Brain (organoid and tissue), 16 donors: ENCODE measurements at places on chromosomes 6 and 20.
A peak's percentile ranks its signal among the peaks of the same experiment; 100 is the strongest.

DNA sequence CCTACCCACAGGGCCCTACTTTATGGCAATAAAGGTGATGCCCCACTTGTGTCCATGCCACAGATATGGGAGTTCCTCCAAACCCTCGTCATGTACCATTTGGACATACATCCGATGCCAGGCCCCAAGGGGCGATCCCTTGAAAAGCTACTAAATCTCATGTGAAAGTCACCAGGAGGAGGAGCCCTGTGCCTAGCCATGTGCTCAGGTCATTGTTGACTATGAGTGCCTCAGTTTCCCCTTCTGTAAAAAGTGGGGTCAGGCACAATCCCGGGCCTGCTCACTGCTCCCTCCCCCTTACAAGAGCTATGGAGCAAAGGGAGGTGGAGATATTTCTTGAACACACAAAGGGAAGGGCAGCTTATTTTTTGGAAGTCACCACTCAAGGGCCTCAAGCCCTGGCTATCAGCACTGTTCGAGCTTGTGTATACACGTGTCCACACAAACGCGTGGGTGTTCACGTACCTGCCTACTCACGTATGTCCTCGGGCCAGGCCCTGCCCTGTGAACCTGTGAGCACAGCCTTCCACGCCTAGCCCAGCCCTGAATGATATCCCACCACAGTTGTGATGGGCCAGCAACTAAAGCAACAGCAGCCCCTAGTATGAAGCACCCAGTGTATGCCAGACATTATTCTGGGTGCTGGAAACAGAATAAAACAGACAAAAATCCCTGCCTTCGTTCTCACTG lies 1.9 kb downstream of the ACTL10 start:
- no peak for DNase-seq

DNA sequence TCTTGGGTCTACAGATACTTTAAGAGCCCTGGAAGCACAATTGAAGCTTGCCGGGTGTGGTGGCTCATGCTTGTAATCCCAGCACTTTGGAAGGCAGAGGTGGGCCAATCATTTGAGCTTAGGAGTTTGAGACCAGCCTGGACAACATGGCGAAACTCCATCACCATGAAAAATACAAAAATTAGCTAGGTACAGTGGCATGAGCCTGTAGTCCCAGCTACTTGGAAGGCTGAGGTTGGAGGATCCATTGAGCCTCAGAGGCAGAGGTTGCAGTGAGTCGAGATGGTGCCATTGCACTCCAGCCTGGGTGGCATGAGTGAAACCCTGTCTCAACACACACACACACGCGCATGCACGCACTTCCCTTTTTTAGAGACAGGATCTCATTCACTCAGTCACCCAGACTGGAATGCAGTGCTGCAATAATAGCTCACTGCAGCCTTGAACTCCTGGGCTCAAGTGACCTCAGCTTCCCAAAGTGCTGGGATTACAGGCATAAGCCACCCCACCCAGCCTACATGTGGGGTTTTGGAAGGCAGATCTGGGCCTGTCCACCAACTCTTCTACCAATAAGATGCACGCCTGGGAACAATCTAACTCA lies 182.5 kb upstream of the JARID2 start:
- DNase-seq: no peak

DNA sequence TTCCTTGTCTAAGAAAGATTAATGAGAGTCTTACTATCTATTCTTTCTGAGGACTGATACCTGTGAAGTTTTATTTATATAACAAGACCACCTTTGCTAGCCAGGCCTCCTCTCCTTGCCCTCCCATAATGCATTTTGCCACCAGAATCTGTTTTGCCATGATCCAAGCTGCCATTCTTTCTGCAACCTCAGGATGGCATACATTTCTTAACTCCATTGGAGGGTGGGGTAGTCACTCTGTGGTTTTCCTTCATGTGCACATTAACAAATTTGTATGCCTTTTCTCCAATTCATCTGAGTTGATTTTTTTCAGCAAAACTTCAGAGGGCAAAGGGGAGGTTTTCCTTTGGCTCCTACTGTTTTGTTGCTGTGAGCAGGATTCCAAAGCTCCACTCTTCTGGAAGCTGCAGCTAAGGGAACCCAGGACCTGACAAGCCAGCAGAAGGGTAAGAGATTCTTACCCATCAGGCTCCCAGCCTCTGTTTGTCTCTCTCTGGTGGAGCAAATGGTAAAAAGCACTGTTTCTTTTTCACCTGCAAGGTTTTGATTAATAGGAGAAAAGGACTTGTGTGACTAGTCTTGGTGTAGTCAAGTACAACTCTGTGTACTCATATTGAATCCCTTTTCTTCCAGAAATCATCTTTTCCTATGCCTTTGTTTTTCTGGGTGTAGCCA lies 26.2 kb upstream of the ENPP4 start:
- no peak for DNase-seq

GRCh38 chr6:113894712-113895674 lies 37.8 kb downstream of the MARCKS start:
- DNase-seq: no peak

GRCh38 chr20:32387252-32387651 lies 29.1 kb downstream of the ASXL1 start:
- no peak for DNase-seq

DNA sequence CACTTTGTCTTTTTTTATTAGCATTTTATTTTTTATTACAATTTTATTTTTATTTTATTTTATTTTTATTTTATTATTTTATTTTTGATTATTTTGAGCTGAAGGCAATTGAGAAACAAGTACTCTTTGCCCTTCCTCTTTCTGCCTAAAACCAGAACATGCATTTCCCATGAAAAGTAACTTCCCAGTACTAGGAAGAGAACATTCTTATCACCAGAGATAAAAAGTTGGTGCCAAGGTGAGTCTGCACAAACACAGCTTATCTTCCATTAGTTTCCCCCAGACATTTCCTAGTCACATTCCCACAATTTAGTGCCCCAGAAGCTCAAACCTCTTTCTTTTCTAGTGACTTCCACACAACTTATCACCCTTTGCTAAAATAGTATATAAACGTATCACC lies 84.8 kb downstream of the CD24 start:
- no peak for DNase-seq

GRCh38 chr20:51404297-51405060 lies 138.0 kb downstream of the NFATC2 start:
- DNase-seq: no peak

- DNase-seq: no peak
Measured at GRCh38 chr6:141700819-141701218, 431.9 kb upstream of the GJE1 start.

GRCh38 chr6:143901885-143902750 lies 37.8 kb downstream of the ZC2HC1B start:
- DNase-seq: peak; percentile 42

- no peak for DNase-seq
Measured at GRCh38 chr6:132131758-132132157, 180.6 kb upstream of the CCN2 start.

DNA sequence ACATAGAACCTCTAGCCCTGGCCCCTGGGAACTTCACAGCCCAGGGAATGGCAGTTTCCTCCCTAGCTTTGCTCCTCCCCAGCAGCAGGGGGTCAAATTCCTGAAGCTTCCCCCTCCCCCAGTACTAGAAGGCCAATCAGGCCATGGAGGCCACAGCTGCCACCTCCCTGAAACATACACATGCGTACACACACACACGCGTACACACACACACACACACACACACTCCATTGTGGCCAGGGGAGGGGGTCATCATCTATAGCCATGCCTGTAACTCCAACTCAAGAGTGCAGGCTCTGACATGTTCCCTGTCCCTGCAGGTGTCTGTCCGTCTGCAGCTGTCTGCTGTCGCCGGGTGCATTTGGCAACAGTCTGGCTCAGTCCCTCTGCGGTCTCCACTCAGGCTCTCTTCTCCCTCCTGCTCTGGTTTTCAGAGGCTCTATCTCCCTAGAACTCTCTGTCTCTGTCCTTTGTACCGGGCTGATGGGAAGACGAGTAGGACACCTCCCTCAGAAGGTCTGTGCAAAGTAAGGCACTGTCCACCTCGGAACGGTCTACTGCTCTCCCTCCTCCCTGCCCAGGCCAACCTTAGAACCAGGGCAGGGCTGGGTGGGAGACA lies 1.4 kb downstream of the LRFN2 start:
- peak; percentile 47 for DNase-seq

- DNase-seq: no peak
Measured at GRCh38 chr6:111779031-111779430, 94.2 kb downstream of the FYN start.

DNA sequence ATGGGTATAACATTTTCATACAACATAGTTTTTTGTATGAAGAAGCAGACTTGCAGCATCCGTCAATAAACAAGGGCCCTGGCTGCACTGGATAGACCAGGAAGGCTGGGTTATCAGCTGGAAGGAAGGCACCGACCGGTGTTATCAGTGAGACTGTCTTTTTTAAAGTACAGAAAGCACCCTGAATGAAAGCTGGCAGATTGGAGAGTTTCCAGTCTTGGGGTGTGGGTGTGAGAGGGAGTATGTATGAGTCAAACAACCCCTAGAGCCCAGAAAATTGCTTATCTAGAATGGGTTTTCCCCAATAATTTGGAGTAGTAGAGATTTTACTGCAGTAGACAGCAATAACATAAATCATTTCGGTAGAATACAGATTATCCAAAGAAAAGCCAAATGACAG lies 42.4 kb downstream of the TXLNB start:
- DNase-seq: no peak

DNA sequence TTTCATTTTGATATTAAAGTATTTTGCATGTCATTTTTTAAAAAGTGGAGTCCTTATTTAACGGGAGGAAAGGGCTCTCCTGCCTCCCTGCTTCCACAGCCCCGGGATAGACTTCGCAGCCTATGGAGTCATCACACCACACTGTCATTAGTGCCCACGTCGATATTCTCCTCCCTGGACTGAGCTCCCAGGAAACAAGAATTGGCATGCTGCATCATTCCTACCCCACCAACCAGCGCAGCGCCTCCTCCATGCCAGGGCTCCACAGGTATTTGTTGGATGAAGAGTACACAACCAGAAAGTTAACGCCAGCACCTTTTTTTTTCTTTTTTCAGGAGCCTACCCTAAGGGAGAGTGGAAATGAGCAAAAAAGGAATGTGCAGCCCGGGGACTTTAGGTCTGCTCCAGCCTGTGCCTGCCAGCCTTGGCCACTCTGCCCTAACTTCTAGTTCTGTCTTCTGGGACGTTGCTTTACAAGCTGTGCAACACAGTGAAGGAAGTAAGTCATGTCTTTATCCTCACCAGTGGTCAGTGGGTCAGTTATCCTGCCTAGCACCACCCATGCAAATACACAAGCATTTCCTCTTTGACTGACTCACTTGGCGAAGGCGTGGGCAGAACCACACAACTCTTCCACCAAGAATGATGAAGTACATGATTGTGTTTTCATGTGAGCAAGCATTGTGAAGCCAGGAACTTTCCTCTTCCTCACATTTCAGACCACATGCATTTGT lies 180.7 kb upstream of the UST start:
- no peak for DNase-seq

DNA sequence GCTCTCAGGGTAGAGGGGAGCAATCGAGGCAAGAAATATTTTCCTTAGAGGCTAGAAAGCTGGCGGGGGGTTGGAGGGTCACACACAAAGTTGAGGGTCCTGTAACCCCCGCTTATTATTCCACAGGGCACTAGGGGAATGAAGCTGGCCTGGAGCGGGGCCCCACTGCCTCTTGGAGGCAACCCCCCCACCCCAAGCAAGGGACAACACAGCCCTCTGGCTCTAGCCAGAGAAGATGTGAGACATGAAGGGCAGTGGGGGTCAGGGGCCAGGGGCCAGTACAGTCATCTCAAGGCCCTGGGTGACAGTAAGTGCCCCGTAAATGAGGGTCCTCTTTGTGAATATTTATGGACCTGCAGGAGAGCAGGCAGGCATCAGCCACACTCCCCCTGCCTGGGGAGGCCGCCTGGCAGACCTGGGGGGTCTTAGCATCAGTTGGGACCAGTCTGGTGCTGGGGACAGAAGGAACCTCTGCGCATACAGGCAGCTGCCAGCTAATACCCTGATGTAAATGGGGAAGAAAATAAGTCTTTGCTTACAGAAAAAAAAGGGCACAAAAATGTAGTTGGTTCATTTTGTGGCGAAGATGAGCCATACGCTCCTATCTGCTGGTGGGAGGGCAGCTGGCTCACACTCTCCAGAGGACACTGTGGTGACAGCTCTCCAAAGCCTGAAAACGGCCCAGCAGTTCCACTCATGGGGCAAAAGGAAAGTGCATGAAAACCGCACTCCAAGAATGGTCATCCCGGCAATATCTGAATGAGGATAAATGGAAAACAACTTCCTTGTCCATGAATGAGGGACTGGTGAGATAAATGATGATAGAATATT lies 21.9 kb downstream of the SPATA2 start:
- DNase-seq: no peak

DNA sequence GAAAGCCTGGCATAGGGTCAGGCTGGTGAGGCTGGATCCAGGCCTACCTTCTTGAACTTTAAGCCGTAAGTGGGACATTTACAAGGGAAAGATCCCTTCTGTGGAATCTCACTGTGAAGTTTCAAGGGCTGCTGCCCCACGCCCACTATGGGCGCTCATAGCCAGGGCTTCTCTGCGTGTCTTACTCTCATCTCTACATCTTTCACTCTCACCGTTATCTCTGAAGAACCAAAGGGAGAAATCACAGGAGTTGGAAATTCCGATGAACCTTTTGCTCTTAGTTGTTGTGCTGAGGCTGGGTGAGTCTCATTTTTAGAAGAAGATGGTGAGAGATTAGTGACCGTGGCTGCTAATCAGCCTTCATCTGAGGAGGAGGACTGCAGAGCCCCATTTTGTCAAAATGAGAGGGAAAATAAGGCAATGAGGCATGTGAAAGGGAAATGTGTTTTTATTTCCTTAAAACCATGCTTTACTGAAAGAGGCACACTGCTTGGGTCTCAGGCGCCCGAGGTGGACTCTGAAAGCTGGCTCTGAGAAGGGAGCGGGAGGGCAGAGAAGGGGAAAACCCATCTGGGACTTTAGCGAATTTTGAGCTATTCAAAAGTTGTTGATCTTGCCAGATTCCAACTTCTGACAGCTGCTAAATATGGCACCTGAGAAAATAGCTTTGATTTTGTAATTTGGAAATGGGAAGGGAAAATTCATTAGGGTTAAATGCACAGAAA lies 301.5 kb downstream of the CLIC5 start:
- no peak for DNase-seq

DNA sequence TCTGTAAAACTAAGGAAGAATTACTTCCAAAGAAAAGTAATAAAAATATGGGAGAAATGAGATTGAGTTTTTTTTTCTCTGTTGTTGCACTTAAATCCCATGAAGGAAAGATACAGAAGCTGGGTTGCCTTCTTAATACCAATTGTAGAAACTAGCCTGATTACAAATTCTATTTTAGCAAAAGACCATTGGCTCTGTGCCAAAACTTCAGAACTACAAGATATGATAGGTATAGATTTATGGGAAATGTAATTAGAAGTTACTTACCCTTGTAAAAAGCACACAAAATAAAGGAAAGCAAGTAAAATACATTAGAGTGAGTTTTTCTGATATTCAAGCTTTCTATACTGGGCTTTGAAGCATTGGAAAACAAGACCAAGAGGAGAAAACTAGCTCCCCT lies 73.5 kb upstream of the SCGN start:
- no peak for DNase-seq

DNA sequence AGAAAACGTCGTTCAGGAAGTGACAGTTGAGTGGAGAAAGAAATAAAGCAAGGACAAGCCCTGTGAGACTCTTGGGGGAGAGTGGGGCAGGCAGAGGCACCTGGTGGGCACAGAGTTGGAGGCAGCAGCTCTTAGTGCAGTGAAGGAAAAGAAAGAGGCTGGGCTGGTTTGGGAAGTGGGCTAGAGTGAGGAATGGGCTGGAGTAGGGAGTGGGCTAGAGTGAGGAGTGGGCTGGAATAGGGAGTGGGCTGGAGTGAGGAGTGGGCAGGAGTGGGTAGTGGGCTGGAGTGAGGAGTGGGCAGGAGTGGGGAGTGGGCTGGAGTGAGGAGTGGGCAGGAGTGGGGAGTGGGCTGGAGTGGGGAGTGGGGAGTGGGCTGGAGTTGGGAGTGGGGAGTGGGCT lies 43.7 kb upstream of the BCAS1 start:
- DNase-seq: no peak

GRCh38 chr6:125220712-125221111 lies 67.1 kb downstream of the TPD52L1 start:
- no peak for DNase-seq
